ENCODE measurements at places on chromosomes 7 and 10. TPM values are rescaled to one million over a fixed set of nuclear protein-coding genes. Genes with fewer than 3 reads are reported as not detected.
A peak's percentile ranks its signal among the peaks of the same experiment; 100 is the strongest.

Gene GSTO2
- total RNA-seq = 9.1 TPM

Gene GPR37
- not detected for total RNA-seq

Gene NRF1
- total RNA-seq = 11.2 TPM

Gene CH25H
- total RNA-seq = 0.70 TPM

Gene ASB10
- not detected for total RNA-seq

Gene DNTT
- not detected for total RNA-seq

Gene MYPN
- not detected for total RNA-seq

- no peaks in the 10 kb centered on the region for H3K4me1 ChIP-seq
- H3K36me3 ChIP-seq = no peaks in the 10 kb centered on the region
- no peak for DNase-seq
- H3K27ac ChIP-seq = no peak overlapping the region
Measured at GRCh38 chr7:16365177-16365576, 56.2 kb downstream of the CRPPA start.

- H3K4me3 ChIP-seq = no peak overlapping the region
- no peaks in the 10 kb centered on the region for H3K36me3 ChIP-seq
- DNase-seq = no peak
- H3K4me1 ChIP-seq = no peaks in the 10 kb centered on the region
- H3K27ac ChIP-seq = no peak overlapping the region
Measured at GRCh38 chr10:109966961-109967738, 40.6 kb upstream of the ADD3 start.

GRCh38 chr7:78101076-78101475 is 302.5 kb downstream of the PHTF2 start:
- H3K36me3 ChIP-seq = no peaks in the 10 kb centered on the region
- no peak overlapping the region for H3K27ac ChIP-seq
- no peak for DNase-seq
- no peak overlapping the region for H3K4me3 ChIP-seq

- no peak overlapping the region for H3K4me3 ChIP-seq
- no peak for DNase-seq
- no peaks in the 10 kb centered on the region for H3K36me3 ChIP-seq
- H3K4me1 ChIP-seq = no peaks in the 10 kb centered on the region
- no peaks in the 10 kb centered on the region for H3K27me3 ChIP-seq
- no peak overlapping the region for H3K27ac ChIP-seq
Measured at GRCh38 chr10:84415539-84416244, 87.3 kb downstream of the CCSER2 start.

GRCh38 chr10:96395931-96396877 is 37.4 kb upstream of the OPALIN start:
- no peaks in the 10 kb centered on the region for H3K27me3 ChIP-seq
- peak; percentile 72 for DNase-seq
- H3K4me1 ChIP-seq = no peaks in the 10 kb centered on the region

DNA sequence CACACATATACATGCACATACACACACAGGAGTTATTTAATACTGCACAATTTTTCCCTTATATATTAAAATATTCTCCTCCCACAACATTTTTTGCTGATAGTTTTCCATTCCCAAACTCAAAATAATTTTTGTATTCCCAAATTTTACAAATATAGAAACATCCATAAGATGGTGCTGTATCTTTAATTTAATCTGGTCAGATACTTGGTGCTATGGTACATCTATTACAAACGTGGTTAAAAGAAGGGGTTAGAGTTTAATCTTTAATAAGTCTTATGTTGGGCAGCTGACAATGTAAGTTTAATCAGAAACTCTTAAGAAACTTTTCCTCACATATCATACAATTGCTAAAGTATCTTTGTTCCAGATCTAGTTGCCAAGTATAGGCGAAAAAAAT is 10.2 kb upstream of the CADPS2 start:
- no peak overlapping the region for H3K27ac ChIP-seq
- DNase-seq = no peak
- no peak overlapping the region for H3K4me3 ChIP-seq
- H3K36me3 ChIP-seq = no peaks in the 10 kb centered on the region
- no peaks in the 10 kb centered on the region for H3K27me3 ChIP-seq

- H3K27ac ChIP-seq = no peak overlapping the region
- no peak for DNase-seq
Measured at GRCh38 chr7:67552738-67553137, 556.1 kb downstream of the TYW1 start.

- DNase-seq = no peak
- H3K36me3 ChIP-seq = no peaks in the 10 kb centered on the region
- H3K27ac ChIP-seq = no peak overlapping the region
- H3K4me3 ChIP-seq = no peak overlapping the region
- H3K4me1 ChIP-seq = no peaks in the 10 kb centered on the region
- H3K27me3 ChIP-seq = no peaks in the 10 kb centered on the region
Measured at GRCh38 chr10:6470894-6471618, 109.0 kb downstream of the PRKCQ start.

Data from Peyer's patch (tissue), 4 donors.